ENCODE measurements at places on chromosomes 3 and 15. TPM values are rescaled to one million over a fixed set of nuclear protein-coding genes. Genes with fewer than 3 reads are reported as not detected.

ALDH1A3 gene
- 5.4 TPM for total RNA-seq

NXPE3 gene
- total RNA-seq = 2.7 TPM

NR2E3 gene
- 0.20 TPM for total RNA-seq

LMOD3 gene
- 0.17 TPM for total RNA-seq

GPR176 gene
- 1.5 TPM for total RNA-seq

MEIS2 gene
- 3.1 TPM for total RNA-seq

ISLR gene
- 4.8 TPM for total RNA-seq

FOXB1 gene
- not detected for total RNA-seq

DPPA2 gene
- not detected for total RNA-seq

STRA6 gene
- total RNA-seq = not detected

SAMD7 gene
- not detected for total RNA-seq

ERC2 gene
- 0.14 TPM for total RNA-seq

CLSTN2 gene
- total RNA-seq = 2.4 TPM

CSTA gene
- total RNA-seq = 1.1 TPM

C3orf62 gene
- total RNA-seq = 4.8 TPM

SCN5A gene
- 0.47 TPM for total RNA-seq

GOLGA6L10 gene
- 2.0 TPM for total RNA-seq

IL16 gene
- total RNA-seq = 9.2 TPM

CCR8 gene
- total RNA-seq = not detected

LRTM1 gene
- total RNA-seq = not detected

UTS2B gene
- total RNA-seq = not detected

IQCF5 gene
- total RNA-seq = not detected

RASGRF1 gene
- total RNA-seq = 0.18 TPM

WDR6 gene
- total RNA-seq = 121 TPM

SKOR1 gene
- 0.47 TPM for total RNA-seq

RBP2 gene
- 0.67 TPM for total RNA-seq

EPHA3 gene
- total RNA-seq = 1.0 TPM

GOLGA8J gene
- not detected for total RNA-seq

EXD1 gene
- not detected for total RNA-seq

TP63 gene
- total RNA-seq = not detected

ZDHHC3 gene
- 152 TPM for total RNA-seq

SLCO2A1 gene
- total RNA-seq = 50.6 TPM

NANOGP8 gene
- 0.34 TPM for total RNA-seq

CLCN2 gene
- total RNA-seq = 89.9 TPM

FILIP1L gene
- 6.7 TPM for total RNA-seq

BNC1 gene
- total RNA-seq = not detected

NOX5 gene
- 0.12 TPM for total RNA-seq

CYP11A1 gene
- not detected for total RNA-seq

ITGB5 gene
- 93.0 TPM for total RNA-seq

RAB5A gene
- 75.5 TPM for total RNA-seq

GOLGA6L24 gene
- not detected for total RNA-seq

PLA2G4E gene
- total RNA-seq = not detected

IL5RA gene
- 1.1 TPM for total RNA-seq

PLSCR2 gene
- 0.70 TPM for total RNA-seq

SLC24A5 gene
- total RNA-seq = not detected

All from left colon (tissue), 2 donors.